ENCODE measurements at places on chromosomes 5 and 9. TPM values are rescaled to one million over a fixed set of nuclear protein-coding genes. Genes with fewer than 3 reads are reported as not detected.

GRCh38 chr9:83628540-83628939, 5.6 kb downstream of the IDNK start:
- DNase-seq, result no peak

The SPINK13 gene
- total RNA-seq, result not detected

- peak; percentile 84 for DNase-seq
Measured at GRCh38 chr5:71864730-71865601, 145.9 kb downstream of the CARTPT start.

- DNase-seq, result no peak
Measured at GRCh38 chr9:35044071-35044470, 28.4 kb downstream of the VCP start.

The TRIM14 gene
- 6.6 TPM for total RNA-seq

- no peak for DNase-seq
Measured at GRCh38 chr9:69232135-69232534, 58.1 kb downstream of the TJP2 start.

Data from Daoy (cell line).